ELF-1 (cell line): ENCODE measurements at places on chromosomes 12 and 14.

GRCh38 chr14:23237772-23238594 is at the start of gene RNF212B:
Gene RNF212B, plus strand, starts transcription at chr14:23237936. Its CDS starts 2,410 bp downstream, at chr14:23240346.
- DNase-seq: peak; percentile 97

DNA sequence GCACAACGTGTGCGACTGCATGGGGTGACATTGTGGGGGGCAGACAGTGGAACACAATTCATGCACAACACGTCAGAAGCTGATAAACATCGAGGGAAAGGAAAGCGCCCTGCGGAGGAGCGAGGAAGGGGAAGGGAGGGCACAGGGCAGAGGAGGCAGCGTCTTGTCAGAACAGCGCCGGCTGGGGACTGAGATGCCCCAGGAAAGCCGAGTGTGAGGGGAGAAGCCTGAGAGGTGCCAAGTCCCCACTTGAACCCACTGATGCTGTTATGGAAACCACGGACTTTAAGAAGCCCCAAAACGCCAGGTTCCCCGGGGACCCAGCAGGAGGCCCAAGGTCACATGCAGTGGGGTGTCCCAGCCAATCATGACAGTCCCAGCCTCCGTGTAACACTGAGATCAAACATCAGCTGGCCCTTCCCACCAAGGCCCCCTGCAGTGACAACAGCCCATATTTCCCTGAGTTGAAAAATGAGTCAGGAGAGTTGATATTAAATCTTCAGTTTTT is 70.0 kb downstream of the GALNT9 start:
- DNase-seq: no peak

GRCh38 chr12:49809381-49809905 is 18.8 kb downstream of the NCKAP5L start:
- peak; percentile 56 for DNase-seq

DNA sequence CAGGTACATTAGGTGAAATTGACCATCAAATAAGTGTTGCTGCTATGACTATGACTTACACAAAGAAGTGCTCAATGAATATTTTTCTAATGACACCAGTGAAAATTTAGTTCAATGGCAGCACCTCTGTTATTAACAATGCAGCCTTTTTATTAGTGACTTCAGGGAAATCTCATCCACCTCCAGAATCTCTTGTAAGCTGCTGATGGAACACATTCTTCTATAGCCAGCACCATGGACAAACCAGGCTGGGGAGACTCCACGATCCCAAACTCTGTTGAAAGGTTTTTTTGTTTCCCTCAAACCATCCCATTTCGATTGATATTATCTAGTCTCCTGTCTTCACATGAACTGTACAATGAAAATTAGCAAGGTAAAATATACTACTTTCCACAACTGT is 265.9 kb downstream of the ITPR2 start:
- no peak for DNase-seq

GRCh38 chr12:70559390-70559789 is 77.8 kb downstream of the PTPRB start:
- DNase-seq: no peak
